ENCODE measurements at places on chromosomes 2 and 18.

DNA sequence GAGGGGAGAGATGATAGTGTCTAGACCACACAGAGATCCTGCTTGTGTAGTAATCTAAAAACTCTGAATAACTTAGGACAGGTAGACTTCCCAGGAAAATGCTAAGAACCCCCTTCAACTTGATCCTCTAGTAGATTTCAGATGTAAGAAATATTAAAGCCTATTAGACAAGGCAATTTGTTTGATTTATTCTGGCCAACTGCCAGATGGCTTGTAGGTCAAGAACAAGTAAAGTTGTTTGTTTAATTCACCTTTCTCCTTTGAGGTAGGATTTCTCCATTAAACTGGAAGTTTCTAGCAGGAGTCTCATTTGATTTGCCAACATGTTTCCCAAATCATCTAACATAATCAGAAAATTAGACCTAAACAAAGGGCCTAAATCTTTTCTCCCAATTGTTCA is 48.6 kb downstream of the SH3RF3 start:
- DNase-seq: no peak

- DNase-seq: peak; percentile 19
Measured at GRCh38 chr2:39665811-39666490, at the start of gene TMEM178A. Gene TMEM178A, plus strand, starts transcription at chr2:39665917. Its CDS starts 58 bp downstream, at chr2:39665975.

GRCh38 chr2:77322431-77322830 is 199.7 kb downstream of the LRRTM4 start:
- DNase-seq: no peak

- DNase-seq: peak; percentile 66
Measured at GRCh38 chr2:85707304-85707703, 13.1 kb downstream of the GNLY start.

DNA sequence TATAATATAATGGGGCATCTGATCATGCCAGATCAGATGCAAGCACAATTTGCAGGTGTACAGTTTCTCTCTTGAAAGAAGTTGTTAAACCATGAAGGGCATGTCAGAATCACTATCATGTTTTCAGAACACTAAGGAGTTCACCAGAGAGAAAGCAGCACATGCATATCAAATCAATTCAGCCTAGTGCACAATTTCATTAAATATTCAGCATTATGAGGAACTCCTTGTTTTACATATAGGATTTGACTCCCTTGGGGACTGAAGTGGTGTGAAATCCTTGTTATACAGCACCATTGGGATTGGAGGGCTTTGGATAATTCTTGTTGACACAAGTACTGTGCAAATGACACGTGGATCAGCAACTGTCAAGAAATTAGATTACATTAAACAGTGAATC is 562.1 kb upstream of the KLHL29 start:
- DNase-seq: no peak

DNA sequence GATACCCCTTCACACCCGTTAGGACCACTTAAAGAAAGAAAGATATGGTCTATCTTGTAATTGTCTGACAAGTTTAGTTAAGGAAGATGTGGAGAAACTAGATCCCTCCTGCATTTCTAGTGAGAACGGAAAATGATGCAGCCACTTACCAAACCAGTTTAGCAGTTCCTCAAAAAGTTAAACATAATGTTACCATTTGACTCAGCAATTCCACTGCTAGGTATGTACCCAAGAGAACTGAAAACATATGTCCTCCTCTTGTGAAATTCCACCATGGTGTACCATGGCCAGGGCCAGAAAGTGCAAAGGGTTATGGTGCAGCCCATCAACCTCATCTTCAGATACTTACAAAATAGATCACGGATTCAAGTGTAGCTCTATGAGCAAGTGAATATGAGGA is 79.0 kb upstream of the ID2 start:
- no peak for DNase-seq

GRCh38 chr2:30026091-30027055 is 105.0 kb upstream of the ALK start:
- DNase-seq: peak; percentile 14
